ENCODE measurements at places on chromosomes 12 and 14.

- DNase-seq: no peak
Observed at GRCh38 chr12:72077111-72077820, 138.6 kb downstream of the TPH2 start.

DNA sequence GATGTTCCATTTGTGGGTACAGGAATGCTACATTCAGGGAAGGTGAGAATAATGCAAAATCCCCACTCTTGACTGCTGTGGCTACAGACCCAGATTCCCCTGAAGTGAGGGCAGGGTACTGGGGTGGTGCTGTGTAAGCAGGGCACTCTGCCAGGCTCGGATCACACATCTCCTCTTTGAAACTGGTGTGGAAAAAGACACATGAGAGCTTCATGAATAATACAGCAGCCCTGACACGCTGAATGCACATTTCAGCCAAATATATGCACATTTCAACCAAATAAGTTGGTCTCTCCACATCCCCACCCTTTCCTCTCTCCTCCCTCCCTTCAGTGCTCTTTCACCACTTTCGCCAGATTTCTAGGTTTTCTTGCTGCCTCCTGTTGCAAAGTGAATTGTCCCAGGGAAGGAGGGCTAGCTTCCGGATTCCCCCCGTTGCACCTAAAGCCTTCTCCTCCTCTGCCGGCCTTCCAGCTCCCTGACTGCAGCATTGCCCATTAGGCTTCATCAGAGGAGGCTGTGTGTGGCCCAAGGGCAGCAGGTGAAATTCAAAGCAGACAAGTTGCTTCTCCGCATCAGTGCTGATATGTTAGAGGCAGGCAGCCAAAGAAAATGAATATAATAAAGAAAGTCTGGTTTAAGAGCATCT is 118.2 kb upstream of the TMCC3 start:
- DNase-seq: no peak

GRCh38 chr12:87140262-87140661 is 884.1 kb upstream of the MGAT4C start:
- DNase-seq: no peak

DNA sequence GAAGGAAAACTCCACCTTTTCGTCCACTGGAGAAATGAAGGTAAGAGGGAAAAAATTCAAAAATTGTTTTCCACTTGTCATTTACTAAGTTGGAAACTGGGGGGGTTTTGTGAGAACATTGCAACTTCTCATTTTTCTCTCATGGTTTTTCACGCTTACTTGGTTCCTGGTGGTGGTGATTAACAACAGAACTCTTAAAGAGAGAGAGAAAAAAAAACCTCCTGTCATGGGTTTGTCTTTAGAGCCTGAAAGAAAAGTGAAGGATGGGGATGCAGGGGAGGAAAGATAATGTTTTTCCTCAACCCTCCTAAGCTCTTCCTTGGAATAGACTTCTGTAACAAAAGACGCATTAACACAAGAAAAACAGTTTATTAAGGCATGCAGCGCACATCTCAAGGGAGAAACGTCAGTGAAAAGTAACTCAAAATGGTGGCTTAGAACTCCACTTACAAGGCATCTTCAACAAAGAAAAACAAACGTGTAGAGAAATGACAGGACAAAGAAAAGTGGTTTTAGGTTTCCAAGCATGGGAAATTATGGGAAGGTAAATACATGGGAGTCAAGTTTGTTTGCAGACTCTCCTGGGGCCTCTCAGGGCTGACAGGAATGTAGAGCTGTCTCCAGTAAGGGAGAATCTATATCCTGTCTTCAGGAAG is 81.9 kb upstream of the ATF7IP start:
- no peak for DNase-seq

GRCh38 chr12:98591209-98591608 is 2.3 kb upstream of the SLC25A3 start:
- no peak for DNase-seq

DNA sequence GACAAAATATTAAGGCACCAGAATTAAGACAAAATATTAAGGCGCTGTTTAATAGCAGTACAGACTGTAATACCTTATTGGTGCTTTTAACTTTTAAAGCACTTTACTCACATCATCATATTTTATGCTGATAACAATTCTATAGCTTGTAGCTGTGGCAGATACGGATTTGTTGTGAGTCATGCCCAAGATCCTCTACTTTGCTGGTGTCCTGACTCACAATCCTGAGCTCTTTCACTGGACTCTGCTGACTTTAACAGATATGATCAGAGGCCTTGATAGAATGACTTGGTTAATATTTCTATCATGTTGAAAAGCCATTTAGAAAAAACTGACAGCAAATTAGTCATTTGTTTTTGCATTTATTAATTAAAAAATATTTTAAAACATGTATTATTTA is 99.0 kb upstream of the PKP2 start:
- no peak for DNase-seq

DNA sequence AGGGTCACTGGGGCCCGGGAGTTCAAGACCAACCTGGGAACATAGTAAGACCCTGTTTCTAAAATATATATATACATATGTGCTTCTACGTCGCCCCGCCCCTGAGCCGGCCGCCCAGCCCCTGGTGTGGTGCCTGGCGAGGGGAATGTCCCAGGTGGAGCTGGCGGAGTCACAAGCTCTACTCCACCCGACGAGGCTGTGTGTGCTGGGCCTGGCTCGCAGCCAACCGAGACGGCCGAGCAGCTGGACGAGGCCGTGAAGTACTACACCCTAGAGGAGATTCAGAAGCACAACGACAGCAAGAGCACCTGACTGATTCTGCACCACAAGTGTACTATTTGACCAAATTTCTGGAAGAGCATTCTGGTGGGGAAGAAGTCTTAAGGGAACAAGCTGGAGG is 22.1 kb upstream of the ITPK1 start:
- DNase-seq: no peak

DNA sequence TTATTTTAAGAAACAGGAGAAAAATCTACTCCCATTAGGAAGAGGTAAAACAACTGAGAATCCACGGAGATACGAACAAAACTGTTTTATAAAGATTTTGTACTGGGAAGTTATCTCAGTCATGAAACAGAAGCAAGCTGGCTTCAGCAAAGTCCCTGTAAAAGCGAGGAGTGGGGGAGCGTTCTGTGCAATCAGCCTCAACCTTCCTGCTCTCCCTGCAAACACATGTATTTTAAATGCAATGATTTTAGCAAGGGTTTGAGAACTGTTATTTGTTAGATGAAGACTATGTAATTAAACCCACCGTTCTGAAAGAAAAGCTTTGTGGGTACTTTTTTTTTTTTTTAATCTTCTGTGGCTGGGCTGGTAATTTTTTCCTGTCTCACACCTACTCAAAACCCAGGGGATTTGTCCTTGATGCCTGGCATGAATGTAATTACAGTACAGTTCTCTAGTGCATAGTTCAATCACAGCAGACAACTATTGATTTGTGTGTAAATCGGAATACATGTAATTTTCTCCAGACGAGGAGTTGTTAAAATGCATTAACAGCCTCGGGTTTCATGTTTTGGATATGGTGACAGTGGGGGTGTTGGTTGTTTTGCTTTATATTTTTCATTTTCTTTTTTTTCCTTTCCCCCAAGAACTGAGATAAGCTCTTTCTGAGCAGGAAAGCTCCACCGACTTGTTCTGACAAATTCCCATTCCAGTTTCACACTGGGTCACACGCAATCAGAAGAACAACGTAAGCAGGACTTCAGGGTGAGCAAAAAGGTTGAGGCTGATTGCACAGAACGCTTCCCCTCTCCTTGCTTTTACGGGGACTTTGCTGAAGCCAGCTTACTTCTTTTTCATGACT is 153.6 kb downstream of the PHLDA1 start:
- no peak for DNase-seq

GRCh38 chr12:67449591-67450052 is 180.5 kb downstream of the CAND1 start:
- DNase-seq: no peak

- no peak for DNase-seq
Observed at GRCh38 chr12:89873745-89874144, 165.1 kb upstream of the ATP2B1 start.

DNA sequence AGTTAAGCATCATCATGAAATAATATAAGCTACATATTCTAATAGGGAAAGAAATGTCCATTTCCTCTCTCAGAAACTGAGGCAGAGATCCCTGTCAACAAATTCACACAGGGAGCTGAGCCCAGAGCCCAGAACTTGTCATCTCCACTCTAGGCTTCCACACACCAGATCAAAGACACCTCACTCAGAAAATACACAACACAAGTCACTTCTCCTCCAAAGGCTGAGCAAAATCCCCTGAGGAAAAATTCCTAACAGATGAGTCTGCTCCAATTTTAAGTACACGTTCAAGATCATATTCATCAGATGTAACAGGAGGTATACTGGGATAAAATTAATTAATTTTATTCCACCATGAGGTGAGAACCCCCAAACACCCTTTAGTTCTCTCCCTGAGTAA is 227.3 kb downstream of the DPF3 start:
- no peak for DNase-seq

- no peak for DNase-seq
Observed at GRCh38 chr14:91127401-91127801, 13.5 kb downstream of the DGLUCY start.

- no peak for DNase-seq
Observed at GRCh38 chr14:69131176-69131575, 21.7 kb downstream of the DCAF5 start.

GRCh38 chr12:76631741-76632140 is 72.2 kb upstream of the OSBPL8 start:
- DNase-seq: no peak

- peak; percentile 73 for DNase-seq
Observed at GRCh38 chr14:69191340-69192111, at the start of gene EXD2. Gene EXD2, plus strand, starts transcription at chr14:69191498. Its CDS starts 17,973 bp downstream, at chr14:69209471.

DNA sequence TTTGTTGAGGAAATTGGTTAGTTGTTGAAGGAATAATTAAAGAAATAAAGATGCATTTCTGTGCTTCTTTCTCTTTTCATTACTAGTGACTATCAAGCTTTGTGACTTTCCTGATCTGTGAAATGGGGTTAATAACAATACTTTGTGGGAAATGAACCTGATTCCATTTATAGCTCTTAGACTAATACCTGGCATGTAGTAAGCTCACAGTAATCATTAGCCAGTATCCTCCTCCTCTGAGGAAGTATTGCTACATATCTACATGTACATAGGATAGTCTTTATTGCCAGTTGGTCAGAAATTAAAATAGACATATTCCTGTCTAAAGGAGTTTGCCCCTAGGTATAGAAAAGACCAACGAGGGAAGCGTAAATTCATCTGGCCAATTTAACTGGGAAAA is 1.8 kb upstream of the CCDC198 start:
- no peak for DNase-seq

Data from CD4-positive, alpha-beta T cell treated with Interleukin-1 beta for 1 hour (primary cell).